T-helper 17 cell (primary cell): ENCODE measurements at places on chromosomes 4 and X.

GRCh38 chr4:111991797-111992196 is 153.5 kb upstream of the FAM241A start:
- H3K4me3 ChIP-seq, result no peak overlapping the region
- H3K36me3 ChIP-seq, result no peaks in the 10 kb centered on the region
- no peak for DNase-seq
- H3K27ac ChIP-seq, result no peak overlapping the region
- no peaks in the 10 kb centered on the region for H3K4me1 ChIP-seq

- H3K4me3 ChIP-seq, result no peak overlapping the region
- DNase-seq, result no peak
- no peaks in the 10 kb centered on the region for H3K27me3 ChIP-seq
- H3K27ac ChIP-seq, result no peak overlapping the region
- H3K36me3 ChIP-seq, result peaks cover 8% of the 10 kb centered on the region
- H3K4me1 ChIP-seq, result peaks cover 28% of the 10 kb centered on the region
Observed at GRCh38 chr4:53009824-53010223, 147.7 kb downstream of the RASL11B start.

- H3K27me3 ChIP-seq, result no peaks in the 10 kb centered on the region
- peaks cover 32% of the 10 kb centered on the region for H3K4me1 ChIP-seq
- peak overlapping the region; percentile 50 for H3K4me3 ChIP-seq
- H3K36me3 ChIP-seq, result no peaks in the 10 kb centered on the region
- no peak for DNase-seq
Observed at GRCh38 chr4:140099983-140100382, 54.0 kb downstream of the MAML3 start.

DNA sequence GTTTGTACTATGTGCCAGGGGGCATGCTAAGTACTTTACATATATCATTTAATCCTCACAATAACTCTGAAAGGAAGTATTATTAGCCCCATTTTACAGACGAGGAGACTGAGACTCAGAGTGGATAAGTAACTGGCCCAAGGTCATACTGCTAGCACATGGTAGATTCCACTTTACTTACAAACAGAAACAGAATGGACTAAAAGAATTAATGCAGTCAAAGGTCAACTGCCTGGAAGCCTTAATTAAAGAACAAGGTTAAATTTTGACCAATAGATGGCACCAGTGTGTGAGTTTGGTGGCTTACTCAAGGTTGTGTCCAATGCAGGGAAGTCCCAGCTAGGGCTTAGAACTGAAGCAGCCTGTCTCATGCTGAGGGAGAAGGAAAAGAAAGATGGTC is 4.7 kb downstream of the RIPPLY1 start:
- no peaks in the 10 kb centered on the region for H3K36me3 ChIP-seq
- H3K27ac ChIP-seq, result no peak overlapping the region
- H3K27me3 ChIP-seq, result peaks cover 2% of the 10 kb centered on the region
- H3K4me1 ChIP-seq, result no peaks in the 10 kb centered on the region

DNA sequence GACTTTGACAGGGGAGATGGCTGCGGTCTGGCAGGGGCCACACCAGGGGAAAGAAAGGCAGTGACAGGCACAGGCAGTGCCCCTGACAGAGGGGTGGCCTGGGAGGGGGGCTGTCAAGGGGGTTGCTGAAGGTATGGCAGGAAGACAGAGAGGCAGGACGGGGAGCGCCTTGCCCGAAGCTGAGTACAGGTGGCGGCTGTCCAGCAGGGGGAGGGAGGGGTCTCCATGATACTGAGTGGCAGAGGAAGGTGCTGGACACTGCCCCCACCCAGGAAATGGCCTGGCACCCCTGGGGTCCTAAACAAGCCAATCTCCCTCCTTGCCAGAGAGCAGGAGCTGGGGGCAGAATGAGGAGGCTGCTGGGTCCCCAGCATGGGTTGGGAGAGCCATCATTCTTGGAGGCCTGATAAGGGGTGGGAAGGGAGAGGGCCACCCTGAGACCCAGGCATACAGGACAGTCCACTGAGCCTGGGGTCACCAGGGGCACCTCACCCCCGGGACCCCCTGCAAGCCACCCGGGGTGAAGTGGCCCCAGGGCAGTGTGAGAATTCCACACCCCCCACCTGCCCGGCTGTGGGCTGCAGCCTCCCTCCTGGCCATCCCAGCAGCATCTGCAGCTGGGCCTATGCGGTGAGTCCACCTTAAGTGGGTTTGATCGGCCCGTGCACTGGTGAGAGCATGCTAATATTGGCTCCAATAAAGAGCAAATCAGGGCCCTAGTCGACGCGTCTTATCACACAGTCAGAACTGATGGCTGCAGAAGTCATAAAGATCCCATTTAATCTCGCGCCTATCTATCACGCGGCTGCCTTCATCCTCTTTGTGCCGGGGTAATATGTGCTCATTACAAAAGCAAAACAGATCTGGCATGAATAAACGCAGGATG is 108.5 kb downstream of the FAM53A start:
- H3K4me1 ChIP-seq, result peaks cover 6% of the 10 kb centered on the region
- DNase-seq, result no peak
- no peaks in the 10 kb centered on the region for H3K27me3 ChIP-seq
- no peak overlapping the region for H3K4me3 ChIP-seq
- no peaks in the 10 kb centered on the region for H3K36me3 ChIP-seq

DNA sequence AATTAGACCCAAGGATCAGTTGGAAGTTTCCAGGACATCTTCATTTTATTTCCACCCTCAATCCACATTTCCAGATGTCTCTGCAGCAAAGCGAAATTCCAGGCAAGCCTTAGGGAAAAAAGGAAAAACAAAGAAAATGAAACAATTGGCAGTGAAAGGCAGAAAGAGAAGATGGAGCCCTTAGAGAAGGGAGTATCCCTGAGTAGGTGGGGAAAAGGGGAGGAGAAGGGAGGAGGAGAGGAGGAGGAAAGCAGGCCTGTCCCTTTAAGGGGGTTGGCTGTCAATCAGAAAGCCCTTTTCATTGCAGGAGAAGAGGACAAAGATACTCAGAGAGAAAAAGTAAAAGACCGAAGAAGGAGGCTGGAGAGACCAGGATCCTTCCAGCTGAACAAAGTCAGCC is at the start of gene PLP1:
Gene PLP1 (plus strand): TSS at position 295 of the 400 bp plus-strand sequence. CDS start 156 bp downstream, outside the sequence.
- no peak within 1 kb of the TSS for H3K4me3 ChIP-seq
- H3K27me3 ChIP-seq, result peaks cover 23% of the 10 kb centered on the region
- no peak within 1 kb of the TSS for H3K27ac ChIP-seq
- H3K36me3 ChIP-seq, result no peaks in the 10 kb centered on the region

DNA sequence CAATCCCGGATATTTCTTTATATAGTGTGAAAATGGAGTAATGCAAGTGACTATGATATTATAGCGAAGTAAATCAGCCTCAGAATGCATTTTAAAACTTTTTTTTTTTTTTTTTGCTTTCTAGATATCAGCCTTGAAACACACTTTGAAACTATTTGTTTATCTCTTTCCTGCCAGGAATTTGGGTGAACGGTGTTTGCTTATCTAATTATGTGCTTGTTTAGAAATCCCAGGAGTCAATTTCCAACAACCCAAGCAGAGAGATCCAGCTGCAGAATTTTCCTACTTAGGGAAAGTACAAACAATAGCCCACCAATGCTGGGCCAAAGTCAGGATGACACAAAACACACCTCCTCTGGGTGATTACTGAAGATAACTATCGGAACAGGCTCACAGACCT is 958.8 kb downstream of the PCDH18 start:
- no peak overlapping the region for H3K4me3 ChIP-seq
- no peak overlapping the region for H3K27ac ChIP-seq
- H3K36me3 ChIP-seq, result no peaks in the 10 kb centered on the region
- no peaks in the 10 kb centered on the region for H3K27me3 ChIP-seq
- no peak for DNase-seq
